NCI-H524 treated with DMSO at 0.1 percent for 48 hours (cell line): ENCODE measurements at places on chromosomes 6 and 20.
A peak's percentile ranks its signal among the peaks of the same experiment; 100 is the strongest.

DNA sequence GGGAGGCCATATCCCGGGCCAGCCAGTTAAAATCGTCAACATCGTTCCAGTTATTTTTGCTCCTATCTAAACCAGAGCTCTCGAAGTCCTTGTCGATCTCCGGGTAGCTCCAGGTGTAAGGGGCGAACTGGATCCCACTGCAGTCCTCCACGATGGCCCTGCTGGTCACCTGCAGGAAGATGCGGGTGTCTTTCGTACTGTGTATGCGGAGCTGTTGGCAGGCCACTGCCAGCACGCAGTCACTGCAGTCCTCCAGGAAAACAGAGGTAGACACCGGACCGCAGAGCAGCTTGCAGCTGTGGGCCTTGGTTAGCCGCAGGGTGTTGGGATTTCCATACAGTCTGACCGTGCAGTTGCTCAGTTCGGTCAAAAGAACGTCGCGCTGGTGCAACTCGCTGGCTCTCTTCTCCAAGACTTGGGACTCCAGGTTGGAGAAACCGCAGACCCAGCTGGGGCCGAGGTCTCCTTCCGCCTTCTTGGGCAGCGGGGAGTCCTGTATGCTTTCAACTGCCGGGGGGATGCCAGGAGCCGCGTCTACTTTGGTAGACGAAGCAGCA lies 742 bp downstream of the TBCC start:
- DNase-seq, result no peak

- DNase-seq, result no peak
Measured at GRCh38 chr20:40191573-40191972, 497.5 kb downstream of the MAFB start.

DNA sequence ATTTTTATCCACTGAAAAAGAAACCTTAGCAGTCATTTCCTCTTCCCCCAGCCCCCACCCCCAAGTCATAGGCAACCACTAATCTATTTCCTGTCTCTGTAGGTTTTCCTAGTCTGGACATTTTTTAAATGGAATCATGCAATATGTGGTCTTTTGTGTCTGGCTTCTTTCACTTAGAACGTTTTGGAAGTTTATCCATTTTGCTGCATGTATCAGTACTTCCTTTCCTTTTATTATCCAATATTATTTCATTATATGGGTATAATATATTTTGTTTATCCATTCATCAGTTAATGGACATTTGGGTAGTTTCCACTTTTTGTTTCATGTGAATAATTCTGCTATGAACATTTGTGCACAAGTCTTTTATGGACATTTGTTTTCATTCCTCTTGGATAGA lies 99.3 kb upstream of the BMP5 start:
- no peak for DNase-seq

- no peak for DNase-seq
Measured at GRCh38 chr6:94245395-94245794, 826.0 kb upstream of the EPHA7 start.

GRCh38 chr20:19993958-19994669 lies 23.0 kb upstream of the NAA20 start:
- DNase-seq, result no peak

- peak; percentile 11 for DNase-seq
Measured at GRCh38 chr6:152271776-152272464, 365.2 kb downstream of the SYNE1 start.

DNA sequence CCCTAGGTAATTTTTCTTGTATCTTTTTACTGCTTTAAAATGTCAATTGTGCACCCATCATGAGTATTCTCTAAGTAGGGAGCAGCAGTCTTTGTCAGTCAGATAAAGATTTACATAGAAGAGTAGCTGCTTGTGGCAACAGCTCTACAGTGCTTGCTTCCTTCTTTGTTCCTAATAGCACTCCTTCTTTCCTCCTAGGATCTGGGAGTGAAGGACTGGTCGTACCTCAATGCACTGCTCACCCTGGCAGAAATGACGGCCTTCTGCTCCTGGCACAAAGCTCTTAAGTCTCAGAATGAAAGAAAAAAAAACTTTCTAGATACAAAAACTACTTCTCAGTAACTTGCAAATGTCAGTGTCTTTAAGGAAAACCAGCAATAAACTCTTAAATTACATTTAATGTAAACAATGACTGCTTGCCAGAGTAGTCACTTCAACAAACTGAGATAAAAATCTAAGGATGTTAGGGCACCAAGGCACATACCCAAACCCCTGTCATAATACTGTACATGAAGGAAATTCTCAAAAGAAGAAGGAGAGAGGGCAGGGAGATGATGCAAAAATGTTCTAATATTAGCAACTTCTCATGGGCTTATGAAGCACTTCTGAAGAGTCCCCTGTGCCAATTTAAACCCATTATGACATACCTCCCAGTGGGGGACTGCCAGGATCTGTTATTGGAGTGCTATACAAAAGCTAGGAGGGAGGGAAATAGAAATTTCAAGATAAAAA lies 34.0 kb downstream of the NCOA6 start:
- peak; percentile 25 for DNase-seq

- no peak for DNase-seq
Measured at GRCh38 chr6:139386404-139386803, 12.0 kb upstream of the CITED2 start.

GRCh38 chr20:57439432-57439831 lies 48.2 kb downstream of the RBM38 start:
- DNase-seq, result no peak

DNA sequence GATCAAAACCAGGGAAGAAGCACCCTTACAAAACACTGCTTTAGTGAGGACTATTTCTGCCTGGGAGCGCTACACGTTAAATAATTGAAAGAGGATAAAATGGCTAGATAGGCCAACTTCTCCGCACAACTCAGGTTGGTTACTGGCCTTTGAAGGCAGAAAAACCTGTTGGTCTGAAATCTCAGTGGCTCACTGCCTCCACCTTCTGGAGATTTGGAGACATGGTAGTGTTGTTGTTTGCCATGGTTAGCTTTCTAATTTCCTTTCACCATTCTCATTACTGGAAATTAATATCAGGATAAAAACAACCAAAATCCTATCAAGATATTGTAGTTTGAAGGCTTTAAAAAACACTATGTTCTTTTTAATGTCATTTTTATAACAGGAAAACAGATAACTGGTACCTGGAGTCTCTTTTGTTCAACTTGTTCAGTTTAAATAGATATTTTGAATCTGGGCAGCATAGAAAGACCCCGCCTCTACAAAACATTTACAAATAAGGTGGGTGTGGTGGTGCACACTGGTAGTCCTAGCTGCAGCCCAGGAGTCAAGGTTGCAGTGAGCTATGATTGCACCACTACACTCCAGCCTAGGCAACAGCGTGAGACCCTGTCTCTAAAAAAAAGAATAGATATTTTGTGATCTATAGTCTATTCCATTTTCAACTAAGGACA lies 27.5 kb upstream of the BCLAF1 start:
- no peak for DNase-seq

DNA sequence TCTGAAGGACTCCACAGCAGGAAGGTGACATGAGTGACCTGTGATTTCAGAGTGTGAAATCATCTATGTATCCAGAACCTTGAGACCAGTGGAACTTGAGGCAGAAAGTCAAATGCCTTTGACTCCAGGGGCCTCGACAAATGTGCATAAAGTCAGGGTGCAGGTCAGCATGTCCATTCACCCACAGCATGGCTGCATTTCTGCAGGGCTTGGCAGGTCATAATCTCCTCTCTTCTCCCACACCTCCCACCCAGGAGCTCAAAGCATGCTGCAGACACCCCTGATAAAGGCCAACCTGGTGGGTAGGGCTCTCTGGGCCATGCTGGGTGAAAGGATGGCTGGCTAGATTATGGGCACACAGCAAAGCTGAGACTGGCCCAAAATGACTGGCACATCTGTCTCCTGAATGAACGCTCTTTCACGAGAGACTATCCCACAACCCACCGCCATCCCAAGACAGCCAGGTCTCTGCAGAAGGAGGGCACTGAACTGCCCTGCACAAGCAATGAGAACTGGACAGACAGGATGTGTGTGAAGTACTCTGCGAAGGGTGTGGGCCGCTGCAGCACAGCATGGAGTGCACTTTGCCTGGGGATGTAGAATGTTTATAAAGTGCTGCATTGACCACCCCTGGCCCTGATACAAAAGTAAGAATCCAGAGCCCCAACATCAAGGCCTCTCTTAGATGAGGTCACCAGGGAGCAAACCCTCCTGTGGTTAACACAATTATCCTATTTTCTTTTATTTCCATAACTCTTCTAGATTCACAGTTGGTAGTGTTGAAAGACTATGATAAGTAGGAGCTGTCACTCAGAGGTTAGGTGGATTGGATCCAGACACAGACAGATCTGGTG lies 78.2 kb upstream of the NXT1 start:
- DNase-seq, result no peak

GRCh38 chr6:108133594-108134179 lies 32.1 kb upstream of the NR2E1 start:
- DNase-seq, result no peak

GRCh38 chr6:107819964-107820337 lies 4.2 kb downstream of the SCML4 start:
- no peak for DNase-seq

GRCh38 chr6:77987035-77987384 lies 334.2 kb downstream of the MEI4 start:
- no peak for DNase-seq

DNA sequence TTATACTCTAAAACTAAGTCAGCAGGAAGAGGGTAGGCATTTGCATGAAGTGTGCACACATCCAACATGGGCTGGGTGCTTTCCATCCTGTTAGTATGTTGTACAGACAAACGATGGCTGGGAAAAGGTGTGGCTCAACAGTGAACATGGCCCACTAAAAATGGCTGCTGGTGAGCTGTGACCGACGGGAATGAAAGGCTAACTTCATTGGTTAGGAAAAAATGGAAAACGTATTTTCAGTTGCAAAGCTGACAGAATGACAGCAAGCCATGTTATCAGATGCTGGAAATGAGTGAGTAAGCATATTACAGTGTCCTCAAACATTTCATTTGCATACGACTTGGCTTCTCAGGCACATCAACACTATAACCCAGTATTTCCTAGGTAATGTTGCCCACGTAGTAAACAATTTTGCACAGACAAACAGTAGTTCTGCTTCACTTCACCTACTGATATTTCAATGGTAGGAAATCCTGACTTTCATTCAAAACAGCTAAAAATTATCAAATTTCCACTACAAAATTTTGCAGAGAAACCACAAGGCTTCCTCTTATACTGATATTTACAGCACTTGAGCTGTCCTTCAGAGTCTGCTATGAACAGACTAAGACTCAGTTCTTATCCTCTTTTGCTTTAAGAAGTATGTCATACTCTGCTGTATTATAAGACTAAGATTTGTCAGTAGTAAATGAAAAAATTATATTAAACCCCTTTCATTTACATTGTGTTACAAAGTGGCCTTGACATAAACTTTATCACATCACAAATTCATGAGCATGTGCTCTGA lies 98.9 kb downstream of the IRF4 start:
- DNase-seq, result no peak

DNA sequence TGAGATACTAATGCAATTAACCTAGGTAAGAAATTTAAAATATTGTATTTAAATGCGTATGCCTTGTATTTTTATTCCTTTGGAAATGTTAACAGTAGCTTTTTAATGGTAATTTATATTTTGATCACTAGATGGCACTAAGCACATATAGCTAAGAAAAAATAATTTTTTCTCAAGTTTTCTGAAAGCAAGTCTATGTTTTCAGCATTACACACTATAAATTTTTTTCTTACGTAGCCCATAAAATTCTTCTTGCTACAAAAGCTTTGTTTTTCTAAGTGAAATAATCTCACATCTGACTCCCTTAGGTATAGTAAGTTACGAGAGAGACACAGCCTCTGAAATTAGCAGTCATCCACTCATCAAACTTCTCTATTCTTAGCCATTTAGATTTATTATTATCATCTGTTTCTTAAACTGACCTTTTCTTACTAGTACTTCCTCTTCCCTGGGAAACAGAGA lies 35.7 kb downstream of the TSPYL4 start:
- DNase-seq, result no peak

DNA sequence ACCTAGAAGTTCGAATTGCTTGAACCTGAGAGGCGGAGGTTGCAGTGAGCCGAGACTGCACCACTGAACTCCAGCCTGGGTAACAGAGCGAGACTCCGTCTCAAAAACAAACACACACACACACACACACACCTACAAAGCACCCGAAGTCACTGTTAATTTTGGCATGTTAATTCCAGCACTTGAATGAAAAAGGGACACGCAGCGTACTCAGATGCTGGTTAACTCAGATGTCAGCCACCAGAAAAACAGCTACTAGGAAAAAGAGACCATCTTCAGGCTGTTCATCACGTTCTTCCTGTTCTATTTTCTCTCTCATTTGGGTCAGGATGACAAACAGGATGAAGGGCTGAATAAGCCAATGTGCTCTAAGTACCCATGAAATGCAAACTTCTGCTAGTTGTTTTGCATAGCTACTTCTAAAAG lies 46.9 kb downstream of the BLOC1S5 start:
- no peak for DNase-seq

- DNase-seq, result no peak
Measured at GRCh38 chr6:621931-622330, 35.0 kb downstream of the HUS1B start.

GRCh38 chr6:11845664-11846577 lies 67.3 kb upstream of the ADTRP start:
- no peak for DNase-seq

- no peak for DNase-seq
Measured at GRCh38 chr6:43193929-43194328, 11.9 kb downstream of the CUL9 start.

DNA sequence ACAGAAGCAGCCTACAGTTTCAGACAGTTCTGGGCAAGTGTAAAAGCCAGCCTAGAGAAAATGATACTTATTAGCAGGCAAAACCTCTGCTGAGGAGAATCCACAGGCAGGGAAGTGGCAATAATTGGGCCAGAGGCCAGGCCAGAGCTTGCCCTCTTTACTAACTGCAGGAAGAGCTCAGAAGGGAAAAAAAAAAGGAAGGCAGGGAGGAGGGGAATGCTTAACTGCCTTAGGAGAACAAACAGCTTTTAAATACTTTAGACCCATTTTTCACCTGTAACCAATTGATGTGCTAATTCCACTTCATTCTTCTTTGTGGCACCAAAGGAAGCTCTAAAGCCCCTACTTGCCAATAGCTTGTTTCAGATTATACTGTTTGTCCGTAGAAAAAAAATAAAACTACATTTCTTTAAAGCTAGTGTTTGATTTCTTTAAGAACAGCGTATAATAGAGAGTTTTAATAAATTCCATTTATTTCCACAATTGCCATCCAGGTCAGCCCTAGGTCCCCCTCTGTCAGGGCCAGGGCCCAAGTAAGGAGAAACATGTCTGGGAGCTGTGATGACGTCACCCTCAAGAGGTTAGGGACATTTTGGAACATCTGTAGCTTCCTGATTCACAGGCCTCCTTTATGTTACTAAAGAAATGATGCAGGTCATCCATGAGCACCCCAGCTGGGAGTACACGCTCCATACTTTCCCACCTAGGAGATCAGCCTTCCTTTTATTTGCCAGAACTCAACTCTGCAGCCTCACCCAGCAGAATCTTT lies 384.3 kb downstream of the CDC5L start:
- DNase-seq, result no peak

DNA sequence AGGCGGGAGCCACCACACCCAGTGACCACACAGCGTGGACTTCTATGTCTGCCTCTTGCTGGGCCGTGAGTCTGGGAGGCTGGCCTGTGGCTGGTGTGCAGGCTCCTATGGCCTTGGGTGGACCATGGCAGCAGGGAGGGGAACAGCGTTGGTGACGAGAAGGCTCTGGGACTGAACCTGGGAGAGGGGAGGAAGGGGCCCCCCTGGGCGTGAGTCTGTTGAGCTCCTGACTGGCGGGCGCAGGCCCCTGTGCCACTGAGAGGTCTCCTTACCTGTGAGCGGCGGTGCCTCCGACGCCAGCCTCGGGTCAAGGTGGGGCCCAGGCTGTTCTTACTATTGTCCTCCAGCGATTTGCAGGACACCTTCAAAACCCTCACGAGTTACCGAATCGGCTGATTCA lies 12.8 kb upstream of the HELZ2 start:
- DNase-seq, result no peak

- peak; percentile 30 for DNase-seq
Measured at GRCh38 chr6:3228046-3228671, 706 bp upstream of the TUBB2B start.
